GM10248 (cell line): ENCODE measurements at places on chromosomes 16 and 17.
A peak's percentile ranks its signal among the peaks of the same experiment; 100 is the strongest.

GRCh38 chr17:68294196-68294555 is 2.9 kb downstream of the ARSG start:
- no peak for DNase-seq

DNA sequence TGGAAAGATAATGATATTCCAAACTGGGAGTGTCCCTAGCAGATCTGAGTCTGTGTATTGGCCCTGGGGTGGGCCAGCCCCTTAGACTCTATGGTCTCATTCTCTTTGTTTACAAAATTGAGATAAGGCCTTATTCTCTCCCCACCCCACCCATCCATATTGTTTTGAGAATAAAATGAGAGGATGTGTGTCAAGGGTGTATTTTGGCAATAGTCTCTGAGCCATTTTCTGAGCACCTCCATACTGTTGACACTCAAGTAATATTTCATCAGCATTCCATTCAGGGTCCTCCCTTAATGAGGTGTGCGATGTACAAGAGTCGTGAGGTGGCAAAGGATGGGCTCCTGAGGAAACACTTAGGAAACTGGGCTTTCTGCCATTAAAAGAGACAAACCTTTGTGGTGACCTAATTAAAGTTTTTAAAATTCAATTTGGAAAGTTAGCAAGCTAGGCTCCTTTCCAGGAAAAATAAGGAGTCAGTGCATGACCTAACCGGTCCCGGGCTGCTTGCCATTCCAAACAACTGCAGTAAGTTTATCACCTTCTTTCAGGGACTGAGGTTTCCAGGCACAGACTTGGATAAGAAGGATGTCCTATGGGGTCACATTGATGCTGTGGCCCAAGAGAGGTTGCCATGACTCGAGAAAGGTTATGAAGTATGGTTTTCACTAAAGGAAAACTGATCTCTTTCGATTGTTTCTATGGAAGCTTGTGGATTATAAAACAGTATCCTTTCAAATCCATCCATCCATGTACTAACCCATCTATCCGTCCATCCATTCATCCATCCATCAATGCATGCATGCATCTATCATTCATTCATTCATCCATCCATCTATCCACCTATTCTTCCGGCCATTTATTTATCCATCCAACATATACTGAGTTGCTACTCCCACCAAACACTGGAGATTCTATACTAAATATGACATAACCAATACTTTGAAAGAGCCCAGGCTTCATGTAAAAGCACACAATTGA is 443.3 kb downstream of the UTP18 start:
- DNase-seq: no peak

DNA sequence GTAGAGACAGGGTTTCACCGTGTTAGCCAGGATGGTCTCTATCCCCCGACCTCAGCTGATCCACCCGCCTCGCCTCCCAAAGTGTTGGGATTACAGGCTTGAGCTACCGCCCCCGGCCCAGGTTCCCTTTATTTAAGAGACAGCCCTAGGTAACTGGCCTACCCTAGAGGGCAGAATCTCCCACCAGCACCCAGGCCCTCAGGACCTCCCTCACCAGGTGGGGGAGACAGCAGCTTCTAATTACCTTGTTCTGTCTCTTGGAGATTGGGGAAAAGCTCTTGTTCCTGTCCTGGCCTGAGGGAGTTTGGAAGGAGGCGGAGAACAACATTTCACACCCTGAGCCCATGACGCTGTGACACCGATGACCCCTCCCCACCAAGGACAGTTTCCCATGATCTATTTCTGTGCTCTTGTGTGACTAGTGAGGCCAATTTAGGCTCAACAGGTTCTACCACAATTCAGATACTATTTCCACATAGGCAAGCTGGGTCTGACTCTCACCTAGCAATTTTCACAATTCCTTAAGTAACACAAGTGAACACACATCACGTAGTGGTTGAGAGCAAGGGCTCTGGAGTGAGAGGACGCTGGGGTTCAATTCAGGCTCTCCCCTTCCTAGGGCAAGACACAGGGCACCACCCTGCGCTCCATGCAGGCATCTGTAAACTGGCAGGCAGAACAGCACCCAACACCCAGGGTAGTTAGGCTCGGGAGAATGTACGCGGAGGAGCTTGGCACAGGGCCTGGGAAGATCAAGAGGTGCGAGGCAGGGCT is 20.4 kb downstream of the HDAC5 start:
- no peak for DNase-seq

DNA sequence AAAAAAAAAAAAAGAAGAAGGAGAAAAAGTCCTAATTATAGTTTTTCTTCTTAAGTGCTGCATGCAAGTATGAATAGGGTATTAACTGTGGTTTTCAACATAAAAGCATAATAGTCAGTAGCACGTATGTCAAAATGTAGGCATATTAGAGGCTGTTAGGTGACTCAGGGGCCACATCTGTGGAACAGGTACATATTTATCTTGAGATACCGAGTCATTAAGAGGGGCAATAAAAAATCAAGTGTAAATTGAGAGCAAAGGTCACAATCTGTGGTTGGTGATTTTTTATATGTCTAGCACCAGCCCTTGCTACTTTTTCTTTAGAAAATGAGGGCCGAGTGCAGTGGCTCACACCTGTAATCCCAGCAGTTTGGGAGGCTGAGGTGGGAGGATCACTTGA is 1113.8 kb upstream of the RBFOX1 start:
- no peak for DNase-seq

DNA sequence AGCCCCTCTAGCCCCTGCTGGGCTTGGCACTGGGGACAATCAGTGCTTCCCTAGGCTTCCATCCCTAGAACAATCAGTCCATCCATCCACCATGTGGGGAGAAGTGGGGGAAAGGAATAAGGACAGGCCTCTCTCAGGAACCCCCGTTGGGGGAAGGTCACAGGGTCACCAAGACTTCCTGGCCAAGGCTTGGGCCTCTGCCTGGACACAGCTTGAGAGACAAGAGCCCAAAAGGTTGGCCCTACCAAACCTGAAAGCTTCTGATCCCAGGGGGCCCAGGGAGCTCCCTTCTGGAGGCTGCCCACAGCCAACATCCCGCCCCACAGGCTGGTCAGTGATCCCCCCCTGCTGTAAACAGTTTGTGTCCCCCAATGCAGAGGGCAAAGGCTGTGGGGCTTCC is 16.2 kb upstream of the MTMR4 start:
- DNase-seq: no peak

DNA sequence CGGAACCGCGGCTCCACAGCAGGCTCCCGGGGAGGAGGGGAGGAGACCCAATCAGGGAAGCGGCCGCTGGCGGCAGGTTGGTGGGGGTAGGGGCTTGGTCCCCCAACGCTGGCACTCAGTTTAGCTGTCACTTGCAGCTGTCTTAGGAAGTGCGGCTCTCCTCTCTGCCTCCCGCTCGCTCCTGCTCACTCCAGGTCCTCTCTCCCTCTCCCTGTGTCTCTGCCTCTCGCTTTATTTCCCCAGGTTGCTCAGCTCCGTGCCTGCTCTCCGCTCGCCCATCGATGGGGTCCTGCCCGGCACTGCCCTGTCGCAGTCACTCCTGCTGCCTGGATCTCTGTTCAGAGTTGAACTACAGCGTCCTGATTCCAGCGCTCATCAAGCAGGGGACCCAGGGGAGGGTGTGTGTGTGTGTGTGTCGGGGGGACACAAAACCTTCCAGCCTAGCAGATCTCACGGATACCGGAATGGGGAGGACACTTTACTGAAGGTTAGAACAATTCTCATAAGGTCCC is 145.6 kb downstream of the ENGASE start:
- DNase-seq: no peak

- no peak for DNase-seq
Observed at GRCh38 chr16:66400503-66401380, 26.4 kb upstream of the BEAN1 start.

DNA sequence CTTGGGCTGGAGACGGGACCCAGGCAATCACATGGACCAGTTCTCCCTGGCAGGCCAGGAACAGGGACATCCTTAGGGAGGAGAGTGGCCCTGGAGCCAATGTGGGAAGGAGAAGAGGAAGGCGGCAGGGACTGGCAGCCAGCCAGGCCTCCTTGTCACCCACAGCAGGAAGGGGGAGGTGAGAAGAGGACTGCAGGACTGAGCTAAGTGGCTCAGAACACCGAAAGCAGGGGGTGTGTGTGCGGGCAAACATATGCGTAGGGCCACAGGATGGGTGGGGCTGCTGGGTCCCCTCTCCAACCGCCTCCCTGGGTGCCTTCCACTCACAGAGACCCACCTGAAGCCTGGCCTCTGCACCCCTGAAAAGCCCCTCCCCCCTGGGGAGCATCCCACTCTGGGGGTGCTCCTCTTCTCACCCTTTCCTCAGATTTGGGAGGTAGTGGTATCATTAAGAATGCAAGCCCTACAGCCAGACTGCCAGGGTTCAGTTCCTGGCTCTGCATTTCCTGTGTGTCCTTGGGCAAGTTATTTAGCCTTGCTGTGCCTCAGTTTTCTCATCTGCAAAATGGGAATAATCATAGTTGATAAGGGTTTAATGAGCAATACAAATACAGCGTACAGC is 8.1 kb downstream of the PNMT start:
- peak; percentile 72 for DNase-seq

DNA sequence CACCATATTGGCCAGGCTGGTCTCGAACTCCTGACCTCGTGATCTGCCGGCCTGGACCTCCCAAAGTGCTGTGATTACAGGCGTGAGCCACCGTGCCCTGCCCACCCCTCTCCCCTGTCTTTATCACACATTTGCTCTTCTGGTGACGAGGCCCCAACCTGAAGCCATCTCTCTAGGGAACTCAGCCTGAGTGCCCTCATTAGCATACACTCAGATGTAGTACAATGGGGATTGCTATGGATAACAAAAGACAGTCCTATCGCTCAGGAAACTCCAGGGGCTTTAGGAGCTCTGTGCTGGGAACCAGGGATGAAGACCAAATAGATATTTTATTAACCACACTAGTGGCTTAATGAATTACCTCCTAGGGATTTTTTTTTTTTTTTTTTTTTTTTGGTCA is 100.7 kb downstream of the MARF1 start:
- DNase-seq: no peak

- DNase-seq: no peak
Observed at GRCh38 chr17:79833110-79833450, 6.2 kb downstream of the CBX4 start.

- no peak for DNase-seq
Observed at GRCh38 chr16:89143911-89144675, 27.5 kb upstream of the CDH15 start.

- no peak for DNase-seq
Observed at GRCh38 chr17:70859829-70860228, 690.5 kb downstream of the KCNJ2 start.

DNA sequence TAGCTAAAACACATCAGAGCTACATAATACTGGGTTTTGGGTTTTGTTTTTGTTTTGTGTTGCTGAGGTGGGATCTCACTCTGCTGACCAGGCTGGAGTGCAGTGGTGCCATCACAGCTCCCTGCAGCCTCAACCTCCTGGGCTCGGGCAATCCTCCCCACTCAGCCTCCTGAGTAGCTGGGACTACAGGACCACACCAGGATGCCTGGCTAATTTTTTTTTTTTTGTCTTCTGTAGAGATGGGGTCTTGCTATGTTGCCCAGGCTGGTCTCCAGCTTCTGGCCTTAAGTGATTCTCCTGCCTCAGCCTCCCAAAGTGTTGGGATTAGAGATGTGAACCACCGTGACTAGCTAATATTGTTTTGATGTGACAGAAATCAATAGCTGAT is 6.2 kb downstream of the MEAK7 start:
- no peak for DNase-seq

DNA sequence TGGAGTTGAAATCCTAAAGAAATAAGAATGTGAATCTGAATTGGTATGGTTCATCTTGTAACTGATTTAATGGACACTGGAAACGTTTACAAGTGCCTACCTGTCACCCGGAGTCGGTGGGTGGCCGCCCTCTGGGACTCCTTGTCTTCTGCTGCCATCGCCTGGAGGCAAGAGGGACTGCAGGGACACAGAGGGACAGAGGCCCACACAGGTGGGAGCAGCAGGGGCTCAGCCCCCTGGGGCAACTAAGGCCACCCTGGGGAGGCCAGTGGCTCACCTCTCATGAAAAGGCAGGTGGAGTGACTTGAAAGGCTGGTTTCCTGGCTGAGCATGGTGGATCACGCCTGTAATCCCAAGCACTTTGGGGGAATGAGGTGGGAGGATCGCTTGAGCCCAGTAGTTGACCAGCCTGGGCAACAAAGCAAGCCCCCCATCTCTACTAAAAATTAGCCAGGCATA is 23.2 kb downstream of the TMEM92 start:
- peak; percentile 82 for DNase-seq

DNA sequence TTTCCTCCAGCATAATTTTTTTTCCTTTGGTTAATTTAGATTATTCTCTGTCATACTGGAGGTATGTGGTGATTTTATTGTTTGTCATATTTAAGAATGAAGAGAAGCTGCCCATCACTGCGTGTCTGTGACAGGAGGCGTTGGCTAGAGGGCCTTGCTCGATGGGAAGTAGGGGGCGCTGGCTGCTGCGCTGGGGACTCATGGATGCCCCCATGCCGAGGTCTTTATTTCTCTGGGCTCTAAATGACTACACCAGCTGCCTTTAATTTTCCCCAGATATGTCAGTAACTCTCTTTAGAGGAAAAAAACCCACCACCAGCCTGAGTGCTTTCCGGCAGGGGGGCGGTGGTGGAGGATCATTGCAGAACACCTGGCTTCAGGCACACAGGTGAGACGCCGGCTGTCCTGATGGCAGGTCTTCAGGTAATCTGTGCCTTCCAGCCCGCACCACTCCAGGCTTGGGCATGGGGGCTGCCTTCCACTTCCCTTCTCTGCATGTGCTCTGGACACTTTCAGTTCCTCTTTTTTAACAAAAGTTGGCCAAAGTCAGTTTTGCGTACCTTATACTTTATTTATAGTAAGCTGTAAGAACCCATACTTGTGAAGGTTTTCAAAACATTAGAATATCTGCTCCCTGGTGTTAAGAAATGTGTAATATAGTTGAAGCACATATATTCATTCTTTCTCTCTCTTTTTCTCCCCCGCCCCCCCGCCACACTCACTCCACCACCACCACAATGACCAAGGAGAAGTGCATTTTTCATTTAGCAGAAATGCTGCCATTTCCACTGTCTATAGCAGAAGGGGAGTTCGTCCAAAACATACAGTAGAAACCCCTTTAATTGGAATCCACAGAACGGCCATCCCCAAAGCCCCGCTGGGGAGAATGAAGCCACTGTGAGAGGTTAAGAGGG is 192.7 kb downstream of the RPTOR start:
- DNase-seq: peak; percentile 83

- peak; percentile 92 for DNase-seq
Observed at GRCh38 chr17:80832888-80833583, 158.6 kb upstream of the CHMP6 start.

GRCh38 chr17:34527136-34527907 is 52.1 kb upstream of the TMEM132E start:
- no peak for DNase-seq

- peak; percentile 27 for DNase-seq
Observed at GRCh38 chr16:67531247-67531646, 2.6 kb downstream of the RIPOR1 start.

GRCh38 chr16:73196670-73197069 is 148.7 kb upstream of the ZFHX3 start:
- peak; percentile 69 for DNase-seq
